Prostate gland (tissue), 2 donors: ENCODE measurements at places on chromosomes 12 and 14. TPM values are rescaled to one million over a fixed set of nuclear protein-coding genes. Genes with fewer than 3 reads are reported as not detected.

NXPH4 gene
- total RNA-seq, result 10.2 TPM

EMC9 gene
- total RNA-seq, result 13.1 TPM

CHMP4A gene
- total RNA-seq, result 61.5 TPM

KRT80 gene
- 3.7 TPM for total RNA-seq

TPCN1 gene
- 65.3 TPM for total RNA-seq

DNA sequence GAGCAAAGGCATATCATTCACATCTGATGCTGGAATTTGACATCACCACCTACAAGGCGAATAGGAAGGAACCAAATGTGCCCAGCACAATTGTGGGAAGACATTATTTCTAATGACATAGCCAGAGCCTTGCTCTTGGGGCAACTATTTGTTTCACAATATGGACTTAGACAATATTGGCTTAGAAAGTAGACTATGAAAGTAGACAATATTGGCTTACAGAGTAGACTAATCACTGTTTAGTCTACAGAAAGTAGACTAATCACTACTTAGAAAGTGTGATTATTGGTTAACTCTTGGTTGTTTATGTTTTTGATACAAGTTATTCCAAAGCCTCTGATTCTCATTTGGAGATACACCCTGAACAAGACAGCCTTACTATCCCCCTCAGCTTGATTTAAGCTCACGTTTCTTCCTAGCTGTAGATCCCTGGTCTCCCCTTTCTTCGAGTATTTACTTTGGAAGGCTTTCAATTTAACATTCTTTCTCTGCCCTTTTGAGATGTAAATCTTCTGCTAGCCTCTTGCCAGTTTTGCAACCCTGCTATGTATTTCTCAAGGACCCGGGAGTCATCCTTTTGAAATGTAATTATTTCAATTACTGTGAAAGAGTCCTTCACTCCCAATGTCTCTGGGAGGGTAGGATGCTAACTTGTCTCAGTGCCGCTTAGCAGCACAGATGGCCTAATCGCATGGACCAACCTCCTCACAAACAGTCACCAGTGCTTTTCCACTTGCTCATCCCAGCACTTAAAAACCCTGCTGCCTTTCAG lies 843.2 kb downstream of the GALC start:
- H3K27me3 ChIP-seq, result no peaks in the 10 kb centered on the region
- no peak overlapping the region for H3K27ac ChIP-seq
- no peaks in the 10 kb centered on the region for H3K4me1 ChIP-seq
- H3K4me3 ChIP-seq, result no peak overlapping the region

- H3K27me3 ChIP-seq, result no peaks in the 10 kb centered on the region
- H3K4me1 ChIP-seq, result no peaks in the 10 kb centered on the region
- no peaks in the 10 kb centered on the region for H3K36me3 ChIP-seq
- no peak for DNase-seq
- H3K27ac ChIP-seq, result no peak overlapping the region
- no peak overlapping the region for H3K4me3 ChIP-seq
Observed at GRCh38 chr12:105466901-105467598, 136.6 kb downstream of the C12orf75 start.

DNA sequence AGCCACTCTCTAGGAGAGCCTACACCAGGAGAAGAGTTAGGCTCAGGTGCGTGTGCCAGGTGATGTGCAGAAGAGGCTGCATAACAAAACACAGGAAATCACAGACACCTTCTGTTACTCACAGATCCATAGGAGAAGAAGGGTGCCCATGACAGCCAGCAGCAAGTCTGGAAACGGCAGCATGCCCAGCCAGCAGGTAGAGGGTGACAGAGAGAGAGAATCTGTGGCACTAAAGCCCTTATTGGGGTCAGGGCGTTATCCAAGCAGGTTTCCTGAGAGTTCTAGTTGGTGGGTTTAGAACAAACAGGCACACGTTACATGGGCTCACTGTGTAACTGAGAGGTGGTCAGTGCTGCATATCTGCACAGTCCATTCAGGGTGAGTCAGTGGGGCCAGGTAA lies 14.9 kb upstream of the SLC8A3 start:
- no peaks in the 10 kb centered on the region for H3K4me1 ChIP-seq
- H3K36me3 ChIP-seq, result no peaks in the 10 kb centered on the region
- no peak overlapping the region for H3K4me3 ChIP-seq
- no peak for DNase-seq

- H3K27ac ChIP-seq, result no peak overlapping the region
- DNase-seq, result no peak
- H3K4me3 ChIP-seq, result no peak overlapping the region
- no peaks in the 10 kb centered on the region for H3K36me3 ChIP-seq
- H3K4me1 ChIP-seq, result no peaks in the 10 kb centered on the region
- peaks cover 2% of the 10 kb centered on the region for H3K27me3 ChIP-seq
Observed at GRCh38 chr14:72688990-72689671, 204.8 kb downstream of the DPF3 start.

GRCh38 chr12:13404111-13404628 lies 207.6 kb downstream of the EMP1 start:
- no peak overlapping the region for H3K27ac ChIP-seq
- no peaks in the 10 kb centered on the region for H3K4me1 ChIP-seq

DNA sequence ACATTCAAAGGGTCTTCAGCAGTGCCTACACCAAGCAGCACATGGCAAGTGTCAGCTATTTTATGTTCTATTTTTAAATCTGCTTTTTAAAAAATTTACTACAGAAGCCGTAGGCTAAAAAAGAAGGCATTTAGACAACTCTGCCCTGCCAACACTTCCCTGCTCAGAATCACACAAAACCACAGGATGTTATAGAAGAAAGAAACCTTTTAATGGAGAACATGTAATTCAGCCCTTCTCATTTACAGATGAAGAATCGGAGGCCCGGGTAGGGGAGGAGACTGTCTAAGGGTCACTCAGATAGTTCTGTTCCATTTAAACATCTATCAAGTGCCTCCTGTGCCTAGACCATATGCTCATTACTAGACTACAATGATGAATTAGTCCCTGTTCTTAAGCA lies 171.8 kb upstream of the NTF3 start:
- no peaks in the 10 kb centered on the region for H3K36me3 ChIP-seq
- H3K27ac ChIP-seq, result no peak overlapping the region
- H3K4me3 ChIP-seq, result no peak overlapping the region
- DNase-seq, result no peak
- no peaks in the 10 kb centered on the region for H3K27me3 ChIP-seq
